ENCODE measurements at places on chromosomes 3 and 15. TPM values are rescaled to one million over a fixed set of nuclear protein-coding genes. Genes with fewer than 3 reads are reported as not detected.

GRCh38 chr3:105822171-105823123 lies 46.4 kb downstream of the CBLB start:
- DNase-seq, result no peak

DNA sequence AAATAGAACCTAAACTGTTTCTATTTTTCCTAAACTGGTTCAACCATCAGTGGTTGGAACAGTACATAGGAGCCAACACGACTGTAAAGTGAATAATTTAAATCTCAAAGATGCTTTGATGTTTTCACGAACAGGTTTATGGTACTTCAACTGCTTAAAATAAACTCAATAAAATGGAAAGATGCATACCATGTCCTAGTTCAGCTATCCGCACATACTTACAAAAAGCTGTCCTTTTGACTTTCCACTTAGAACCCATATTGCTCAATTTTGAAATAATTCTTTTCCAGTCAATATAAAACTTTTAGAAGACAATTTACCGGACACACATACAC lies 902 bp downstream of the CMTM6 start:
- no peak for DNase-seq

GRCh38 chr3:169218314-169218983 lies 445.1 kb downstream of the MECOM start:
- peak; percentile 96 for DNase-seq

TTLL13 gene
- total RNA-seq, result 0.13 TPM
